AG08395 (cell line): ENCODE measurements at places on chromosomes 3 and 15.

- no peak for DNase-seq
Observed at GRCh38 chr3:119819806-119820205, 37.9 kb downstream of the NR1I2 start.

DNA sequence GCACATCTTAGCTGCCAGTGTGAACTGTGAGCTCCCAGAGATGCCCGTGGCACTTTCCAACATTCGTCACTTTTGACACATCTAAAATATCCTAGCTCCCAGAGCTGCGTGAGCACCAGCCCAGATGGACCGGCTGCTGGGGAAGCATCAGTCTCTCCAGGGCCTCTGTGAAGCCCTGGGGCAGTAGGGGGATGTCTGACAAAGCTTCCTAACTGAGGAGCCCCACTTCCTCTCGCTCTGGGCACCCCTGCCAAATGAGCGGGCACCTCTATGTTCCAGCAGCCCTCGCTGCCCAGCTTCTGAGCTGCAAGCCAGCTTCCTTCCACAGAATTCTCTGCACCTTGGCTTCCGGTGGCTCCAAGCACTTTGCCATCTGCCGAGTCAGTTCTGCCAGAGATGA lies 91.1 kb downstream of the LIPC start:
- DNase-seq = no peak

GRCh38 chr3:194592798-194593752 lies 40.1 kb downstream of the TMEM44 start:
- DNase-seq = peak; percentile 97

DNA sequence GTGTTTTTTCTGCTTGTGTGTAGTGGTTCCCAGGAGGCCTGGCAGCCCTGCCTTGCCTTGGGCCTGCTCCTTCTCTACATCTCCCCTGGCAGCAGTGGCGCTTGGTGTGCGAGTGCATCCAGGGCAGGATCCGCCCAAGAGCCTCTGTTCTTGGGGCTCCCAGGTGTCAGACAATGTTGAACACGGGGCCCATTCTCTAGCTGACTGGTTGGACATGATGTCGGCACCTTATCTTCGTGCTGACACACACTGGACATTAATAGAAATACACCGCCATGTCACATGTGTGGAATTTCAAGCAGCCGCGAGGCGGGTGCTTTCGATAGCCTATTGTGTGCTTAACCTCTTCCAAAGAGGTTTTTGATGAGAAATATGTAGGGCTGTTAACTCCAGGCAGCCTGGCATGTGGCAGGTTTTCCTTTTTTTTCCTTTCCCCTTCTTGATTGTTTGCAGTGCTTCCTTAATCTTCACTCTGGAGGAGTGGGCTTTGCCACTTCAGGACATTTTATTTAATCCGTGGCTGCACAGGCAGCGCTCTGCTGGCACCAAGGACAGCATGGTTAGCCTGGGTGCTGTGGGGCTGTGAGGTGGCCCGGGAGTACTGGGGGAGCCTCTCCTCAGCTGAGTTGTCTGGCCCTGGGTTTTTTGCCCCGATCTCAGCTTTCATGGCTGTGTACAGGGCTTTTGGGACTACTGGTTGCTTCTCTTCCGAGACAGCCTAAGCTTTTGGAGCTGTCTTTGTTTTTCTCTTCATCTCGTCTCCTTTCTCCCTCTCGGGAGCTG lies 42.5 kb downstream of the CHCHD6 start:
- no peak for DNase-seq

DNA sequence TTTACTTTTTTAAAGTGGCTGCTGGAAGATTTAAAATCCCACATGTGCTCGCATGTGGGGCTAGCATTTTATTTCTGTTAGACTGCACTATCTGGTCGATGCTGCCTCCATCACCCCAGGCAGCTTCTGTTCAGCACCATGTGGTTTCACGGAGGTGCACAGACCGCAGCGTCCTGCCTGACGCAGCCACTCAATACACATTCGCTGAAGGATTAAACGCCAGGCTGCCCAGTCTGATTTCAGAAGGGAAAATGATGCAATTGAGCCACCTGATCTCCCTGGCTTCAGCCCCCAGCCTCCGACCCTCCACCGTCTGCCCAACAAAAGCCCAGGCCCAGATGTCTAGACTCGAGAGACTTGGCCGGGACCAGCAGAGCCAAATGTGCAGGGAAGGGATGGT lies 84.5 kb downstream of the MEGF11 start:
- no peak for DNase-seq

DNA sequence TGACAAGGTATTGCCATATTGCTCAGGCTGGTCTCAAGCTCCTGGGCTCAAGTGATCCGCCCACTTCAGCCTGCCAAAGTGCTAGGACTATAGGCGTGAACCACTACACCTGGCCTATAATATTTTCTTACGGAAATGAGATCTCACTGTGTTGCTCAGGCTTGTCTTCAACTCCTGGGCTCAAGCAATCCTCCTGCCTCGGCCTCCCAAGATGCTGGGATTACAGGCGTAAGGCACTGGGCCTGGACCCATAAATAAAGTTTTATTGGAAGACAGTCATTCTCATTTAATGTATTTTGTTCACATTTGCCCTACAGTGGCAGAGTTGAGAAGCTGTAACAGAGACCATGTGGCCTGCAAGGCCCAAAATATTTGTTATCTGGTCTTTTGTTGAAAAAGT lies 142.1 kb downstream of the RBPMS2 start:
- no peak for DNase-seq

DNA sequence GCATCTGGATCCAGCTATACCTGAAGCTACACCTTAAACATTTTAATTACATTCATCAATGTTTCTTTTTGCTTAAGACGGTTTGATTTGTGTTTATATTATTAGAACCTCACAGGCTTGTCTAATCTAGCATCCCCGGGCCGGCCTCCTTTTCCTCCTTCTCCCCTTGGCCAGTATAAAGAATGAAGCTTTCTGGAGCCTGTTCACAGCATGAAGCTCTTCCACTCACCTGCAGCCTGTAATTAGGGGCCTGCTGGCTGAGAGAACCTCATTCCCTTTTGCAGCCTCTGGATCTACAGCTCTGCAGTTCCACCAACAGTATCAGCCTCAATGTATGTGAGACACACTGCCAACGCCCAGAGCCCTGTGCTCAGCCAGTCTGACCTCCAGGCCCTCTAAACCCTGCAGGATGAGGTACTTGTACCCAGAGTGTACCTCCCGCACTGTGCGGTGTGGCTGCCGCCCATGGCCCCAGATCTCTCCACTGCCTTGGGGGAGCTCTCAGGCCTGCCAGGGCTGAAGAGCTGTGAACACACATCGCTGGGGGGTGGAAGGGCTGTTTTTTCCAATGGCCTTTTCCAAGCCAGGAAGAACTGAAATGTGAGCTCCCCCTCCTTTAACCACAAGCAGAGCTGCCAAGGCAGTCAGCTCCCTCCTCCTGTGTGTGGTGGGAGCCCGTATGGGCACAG lies 114.7 kb upstream of the ALDH1A3 start:
- peak; percentile 86 for DNase-seq

DNA sequence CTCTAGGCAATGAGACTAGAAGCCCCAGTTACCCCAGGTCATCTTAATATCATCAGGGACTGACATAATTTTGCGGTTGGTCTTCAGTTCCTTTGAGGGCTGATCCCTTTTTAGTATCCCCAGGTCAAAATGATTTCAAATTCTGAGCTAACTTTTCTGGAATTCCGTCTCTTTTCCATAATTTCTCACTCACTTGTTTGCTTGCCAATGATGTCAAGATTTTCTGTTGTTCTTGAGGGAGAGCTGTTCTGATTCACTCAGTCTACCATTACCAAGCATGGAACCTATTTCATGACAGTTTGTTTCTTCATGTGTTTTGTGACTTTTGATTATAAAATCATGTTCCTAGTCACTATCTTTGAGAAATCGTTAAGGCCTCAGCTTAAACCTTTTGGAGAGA lies 190.5 kb upstream of the LYSMD4 start:
- DNase-seq = no peak

DNA sequence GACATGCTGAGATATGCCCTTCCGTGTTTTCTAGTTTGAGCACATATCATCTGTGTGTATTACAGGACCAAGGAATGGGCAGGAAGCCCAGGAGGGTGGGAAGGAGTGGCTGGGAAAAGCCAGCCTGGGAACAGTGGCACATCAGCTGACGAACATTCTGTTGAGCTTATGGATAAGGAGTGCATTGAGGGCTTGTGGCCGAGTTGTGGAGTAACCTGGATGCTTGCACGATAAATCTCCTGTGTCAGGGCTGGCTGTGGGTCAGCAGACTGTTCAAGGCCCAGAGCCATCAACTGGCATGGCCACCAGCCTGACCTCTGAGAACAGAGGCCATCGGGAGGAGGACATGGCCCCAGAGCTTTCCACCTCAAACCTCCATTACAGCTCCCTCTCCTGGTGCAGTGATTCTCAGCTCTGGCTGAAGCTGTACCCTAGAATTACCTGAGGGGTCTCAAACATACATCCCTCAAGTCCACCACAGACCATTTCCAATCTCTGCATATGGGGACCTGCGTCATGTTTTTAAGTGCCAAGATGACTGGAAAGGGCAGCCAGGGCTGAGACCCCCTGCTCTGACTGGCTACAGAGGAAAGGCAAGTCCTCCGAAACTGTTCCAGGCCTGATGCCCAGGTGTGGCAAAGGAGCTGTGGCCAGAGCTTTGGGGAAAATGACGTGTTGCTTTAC lies 4.8 kb upstream of the VILL start:
- DNase-seq = peak; percentile 14

DNA sequence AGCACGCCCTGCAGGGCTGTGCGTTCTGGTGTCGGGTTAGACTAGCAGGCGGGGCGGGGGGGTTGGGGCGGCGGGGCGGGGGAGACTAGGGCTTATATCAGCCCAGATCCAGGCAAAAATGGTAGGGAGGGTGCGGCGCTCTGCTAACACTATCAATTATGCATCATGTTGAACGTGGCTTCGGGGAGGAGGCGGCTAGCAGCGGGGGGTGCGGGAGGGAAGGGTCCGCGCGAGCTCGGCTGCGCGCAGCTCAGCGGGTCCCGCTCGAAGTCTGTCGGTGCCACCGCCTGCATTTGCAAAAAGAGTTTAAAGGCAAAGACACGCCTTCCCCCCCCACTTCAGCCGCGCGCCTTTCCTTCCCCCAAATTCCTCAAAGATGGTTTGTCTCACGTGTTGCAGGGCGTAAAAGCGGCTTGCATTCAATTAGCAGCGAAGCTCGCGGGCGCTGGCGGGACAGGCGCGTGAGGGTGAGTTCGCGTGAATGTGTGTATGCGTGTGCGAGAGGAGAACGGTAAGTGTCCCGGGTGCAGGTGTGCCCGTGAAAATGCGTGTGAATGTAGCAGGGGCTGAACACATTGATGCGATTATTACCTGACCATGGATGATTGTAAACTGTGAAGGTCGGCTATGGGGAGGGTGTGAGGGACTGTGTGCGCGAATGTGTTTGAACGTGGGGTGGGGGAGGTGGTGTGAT lies at the start of gene ISLR2:
Gene ISLR2 (plus strand): TSS at position 432 of the 694 bp plus-strand sequence. CDS start 2,169 bp downstream, outside the sequence.
- DNase-seq = peak; percentile 27

DNA sequence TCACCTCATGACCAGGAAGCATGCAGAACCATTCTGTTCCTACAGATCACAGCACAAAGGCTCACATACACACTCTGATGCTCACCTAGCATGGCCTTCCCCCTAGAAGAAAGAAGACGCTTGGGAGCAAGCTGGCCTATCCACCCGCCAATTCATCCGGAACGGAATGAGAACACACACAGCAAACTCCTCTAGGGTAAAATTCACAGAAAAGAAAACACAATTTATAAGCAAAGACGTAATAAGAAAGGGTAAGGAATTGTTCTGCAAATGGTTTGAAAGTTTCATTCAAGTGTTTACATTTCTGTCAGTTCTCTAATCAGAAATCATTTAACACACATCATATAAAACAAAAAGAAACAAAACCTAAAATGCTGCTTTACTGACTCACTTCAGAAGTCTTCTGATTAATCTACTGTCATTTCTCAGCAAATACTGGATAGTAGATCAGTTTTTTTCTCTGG lies 218.1 kb downstream of the OSBPL10 start:
- DNase-seq = no peak

DNA sequence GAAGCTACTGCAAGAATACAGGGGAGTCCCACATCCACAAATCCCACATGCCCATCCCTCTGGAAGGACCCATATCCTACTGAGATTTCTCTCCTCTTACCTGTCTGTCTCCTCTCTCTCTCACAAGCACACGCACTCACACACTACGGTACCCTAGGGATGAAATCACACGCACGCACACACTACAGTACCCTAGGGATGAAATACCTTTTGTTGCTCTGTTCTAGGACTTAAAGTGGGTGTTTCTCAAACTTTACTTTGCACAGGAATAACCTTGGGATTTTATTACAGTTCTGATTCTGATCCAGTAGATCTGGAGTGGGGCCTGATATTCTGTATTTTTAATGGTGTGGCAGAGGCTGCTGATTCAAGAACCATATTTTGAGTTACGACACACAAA lies 622.2 kb upstream of the ZNF385D start:
- no peak for DNase-seq

GRCh38 chr3:159806412-159806811 lies 182.2 kb upstream of the IL12A start:
- DNase-seq = peak; percentile 13

DNA sequence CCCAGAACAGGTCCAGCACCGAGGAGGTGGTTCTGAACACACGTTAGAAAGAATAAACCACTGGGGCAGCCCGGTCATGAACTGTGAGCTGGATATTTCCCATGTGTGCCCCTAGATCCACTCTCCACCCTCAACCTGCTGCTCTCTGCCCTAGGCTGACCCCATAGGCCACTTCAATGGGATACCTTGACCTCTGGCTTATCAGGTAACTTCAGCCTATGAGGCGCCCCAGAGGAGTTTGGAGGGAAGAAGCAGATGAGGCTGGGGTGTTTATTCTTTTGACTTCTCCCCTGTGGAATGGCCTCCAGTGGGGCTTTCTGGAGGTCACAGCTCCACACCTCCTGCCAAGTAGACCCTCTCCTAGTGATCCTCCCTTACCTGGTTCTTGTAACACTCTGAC lies 47.7 kb upstream of the SLC7A14 start:
- DNase-seq = no peak

DNA sequence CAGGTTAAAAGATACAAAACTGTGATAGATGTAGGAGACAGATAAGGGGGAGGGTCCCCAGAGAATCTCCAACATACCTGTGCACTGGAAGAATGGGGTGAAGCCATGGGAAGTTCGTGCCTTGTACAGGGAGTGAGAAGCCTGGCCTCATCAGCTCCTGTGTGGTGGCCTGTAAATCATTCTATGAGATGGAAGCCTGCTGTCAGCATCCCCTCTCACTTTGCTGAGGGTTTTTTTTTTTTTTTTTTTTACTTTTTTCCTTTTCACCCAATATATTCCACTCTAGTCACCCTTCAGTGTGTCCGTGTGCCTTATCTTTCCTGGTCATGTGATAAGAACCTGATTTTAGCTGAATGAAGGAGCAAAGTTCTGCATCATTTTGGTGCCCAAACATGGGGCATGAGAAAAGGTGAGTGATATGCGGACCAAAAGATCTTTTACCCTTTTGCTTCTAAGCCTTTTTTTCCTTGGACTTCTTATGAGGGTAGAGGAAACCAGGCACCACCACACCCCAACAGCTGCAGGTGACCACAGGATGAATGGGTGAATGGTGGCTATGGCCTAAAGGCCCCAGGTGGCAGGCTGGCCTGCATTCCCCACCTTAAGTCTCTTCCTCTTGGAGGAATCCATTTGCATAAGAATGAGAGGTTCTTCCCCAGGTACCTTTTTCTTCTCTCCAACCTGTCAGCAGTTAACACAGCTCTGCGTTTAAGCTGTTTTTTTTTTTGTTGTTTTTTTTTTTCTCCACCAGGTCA lies 1345.0 kb downstream of the NSUN3 start:
- DNase-seq = no peak

GRCh38 chr3:191235331-191236314 lies 36.6 kb downstream of the OSTN start:
- DNase-seq = peak; percentile 46
